ENCODE measurements at places on chromosomes 1 and 21.

DNA sequence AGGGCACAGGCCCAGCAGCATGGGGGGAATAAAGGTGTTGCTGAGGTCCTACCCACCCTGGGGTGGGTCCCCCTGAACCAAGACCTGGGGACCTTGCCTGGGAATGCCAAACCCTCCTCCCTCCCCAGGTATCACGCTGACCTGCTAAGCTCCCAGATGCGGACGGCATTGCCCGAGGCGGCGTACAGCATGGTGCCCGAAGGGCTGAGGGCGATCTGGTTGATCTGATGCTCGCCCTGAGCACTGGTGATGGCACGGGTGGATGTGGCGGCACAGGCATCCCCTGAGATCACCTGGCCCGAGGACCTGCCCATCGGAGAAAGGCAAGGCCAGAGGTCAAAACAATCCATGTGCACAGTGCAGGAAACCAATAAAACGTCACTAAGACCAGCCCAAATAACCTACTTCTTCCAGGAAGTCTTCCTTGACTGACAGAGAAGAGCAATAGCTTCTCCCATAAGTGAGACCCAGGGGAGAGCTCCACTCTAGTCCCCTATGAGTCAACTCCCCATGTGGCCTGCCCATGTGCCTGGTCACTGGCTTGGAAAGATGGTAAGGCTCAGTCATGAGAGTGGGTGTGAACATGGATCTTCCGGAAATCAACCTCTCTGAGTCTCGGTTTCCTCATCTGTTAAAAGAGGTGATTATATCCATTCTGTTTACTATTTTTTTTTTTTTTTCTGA is 46.3 kb downstream of the KIF21B start:
- DNase-seq = no peak

DNA sequence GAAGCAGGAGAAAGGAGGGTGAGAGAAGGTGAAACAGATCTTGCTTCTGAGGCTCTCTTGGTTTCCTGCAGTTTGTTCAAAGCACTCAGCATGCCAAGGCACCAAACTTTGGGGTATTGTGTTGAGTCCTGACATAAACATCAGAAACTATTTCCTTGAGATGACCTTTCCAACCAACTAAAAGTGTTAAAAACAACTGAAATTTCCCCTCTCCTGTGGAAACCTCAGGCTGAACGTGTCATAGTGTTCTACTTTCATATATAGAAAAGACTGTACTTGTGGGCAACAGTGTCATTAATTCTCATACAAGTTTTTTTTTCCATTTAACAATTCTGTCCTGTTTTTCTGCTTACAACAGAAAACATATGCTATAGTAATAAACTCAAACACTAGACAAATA is 6.3 kb upstream of the LYST start:
- no peak for DNase-seq

- DNase-seq = no peak
These were observed 29.4 kb downstream of the VAV3 start for GRCh38 chr1:107935396-107936064.

DNA sequence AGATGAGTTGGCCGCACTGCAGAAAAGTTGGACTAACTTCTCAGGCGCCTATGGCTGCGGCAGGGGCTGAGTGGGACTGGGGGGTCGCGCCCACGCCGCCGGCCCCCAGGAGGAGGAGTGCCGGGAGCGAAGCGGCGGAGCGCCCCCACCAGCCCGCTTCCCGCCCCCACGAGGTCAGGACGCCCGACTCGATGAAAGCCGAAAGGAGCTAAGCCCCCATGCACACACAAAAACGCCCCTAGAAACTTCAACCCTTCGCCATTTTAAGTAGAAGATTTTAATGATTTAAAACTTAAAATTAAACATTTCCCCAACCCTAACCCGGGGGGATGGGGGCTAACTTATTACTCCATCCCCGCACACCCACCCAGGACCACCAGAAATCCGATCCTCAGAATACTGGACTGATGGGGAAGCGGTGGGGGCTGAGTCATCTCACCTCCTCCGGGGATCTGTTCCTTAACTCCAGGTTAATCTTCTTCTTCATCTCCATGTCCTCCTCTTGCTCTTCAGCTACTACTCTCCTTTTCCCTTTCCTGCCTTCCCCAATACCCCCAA is 539 bp downstream of the ANP32E start:
- DNase-seq = no peak

DNA sequence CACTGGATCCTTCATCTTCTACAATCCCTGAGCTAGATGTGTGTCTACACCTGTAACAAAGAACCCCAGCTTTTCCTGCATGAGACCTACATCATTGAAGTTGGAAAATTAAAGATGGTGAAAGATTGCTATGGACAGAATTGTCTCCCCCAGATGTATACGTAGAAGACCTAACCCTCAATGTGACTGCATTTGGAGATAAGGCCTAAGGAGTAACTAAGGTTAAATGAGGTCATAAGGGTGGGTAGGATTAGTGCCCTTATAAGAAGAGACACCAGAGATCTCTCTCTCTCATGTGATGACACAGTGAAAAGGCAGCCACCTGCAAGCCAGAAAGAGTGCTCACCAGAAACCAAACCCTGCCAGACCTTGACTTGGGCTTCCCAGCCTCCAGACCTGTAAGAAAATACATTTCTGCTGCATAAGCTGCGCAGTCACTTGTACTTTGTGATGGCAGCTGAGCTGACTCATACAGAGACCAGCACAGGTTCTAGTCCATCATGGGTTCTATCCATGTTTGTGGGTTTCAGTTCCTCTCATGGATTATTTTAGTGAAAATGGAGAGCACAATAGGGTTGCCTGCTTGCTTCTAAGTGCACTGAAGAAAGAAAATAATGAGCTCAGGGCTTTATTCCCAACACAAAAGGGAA is 180.8 kb downstream of the TPR start:
- no peak for DNase-seq

DNA sequence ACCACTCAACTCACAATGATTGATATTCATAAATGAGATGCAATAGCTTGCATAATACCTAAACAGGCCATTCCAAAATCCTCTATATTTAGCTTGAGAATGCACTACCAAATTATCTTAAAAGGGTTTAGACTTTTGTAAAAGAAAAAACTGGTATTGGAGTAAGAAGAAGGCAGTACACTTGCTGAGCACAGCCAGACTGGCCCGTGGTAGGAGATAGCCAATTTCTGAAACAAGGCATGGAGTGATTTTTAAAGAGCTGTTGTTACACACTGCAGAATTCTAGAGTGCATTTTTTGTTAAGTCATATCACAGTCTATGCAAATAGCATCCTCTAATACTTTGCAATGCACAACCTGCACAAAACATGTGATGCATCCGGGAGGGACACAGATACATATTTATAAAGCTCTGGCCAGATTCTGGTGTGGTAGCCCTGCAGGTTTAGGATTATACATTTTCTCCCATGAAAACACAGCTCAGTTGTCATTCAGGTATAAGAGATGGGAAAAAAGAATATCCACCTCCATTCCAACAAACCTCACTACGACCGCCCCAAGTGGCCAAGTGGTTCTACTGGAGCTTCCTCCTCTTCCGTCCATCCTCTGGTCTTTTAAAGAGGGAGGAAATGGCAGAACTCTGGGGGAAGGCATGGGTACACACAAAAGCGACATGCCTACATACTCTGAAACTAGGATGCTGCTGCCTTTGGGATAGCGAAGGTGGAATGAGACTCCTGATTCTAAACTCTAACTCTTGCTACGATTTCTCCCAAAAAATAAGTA is 40.8 kb downstream of the BCAR3 start:
- DNase-seq = no peak

GRCh38 chr1:235783148-235783776 is 83.4 kb downstream of the LYST start:
- DNase-seq = peak; percentile 25

DNA sequence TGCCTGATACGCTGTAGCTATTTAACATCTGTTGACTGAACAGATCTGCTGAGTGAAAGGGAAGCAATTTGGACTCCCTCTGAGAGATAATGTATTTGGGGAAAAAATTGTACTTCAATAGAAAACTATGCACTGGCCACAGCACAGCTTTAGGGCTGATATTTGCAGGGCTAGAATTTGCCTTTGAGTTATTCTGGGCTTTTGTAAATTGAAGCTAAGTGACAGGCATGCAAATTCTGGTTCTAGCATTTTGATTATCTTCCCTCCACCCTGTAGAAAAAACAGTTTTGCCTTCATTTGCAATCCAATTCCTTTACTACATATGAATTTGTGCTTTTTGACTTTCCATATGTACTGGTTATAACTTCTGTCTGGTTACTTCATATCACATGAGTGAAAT is 7.9 kb downstream of the KYAT3 start:
- DNase-seq = no peak

DNA sequence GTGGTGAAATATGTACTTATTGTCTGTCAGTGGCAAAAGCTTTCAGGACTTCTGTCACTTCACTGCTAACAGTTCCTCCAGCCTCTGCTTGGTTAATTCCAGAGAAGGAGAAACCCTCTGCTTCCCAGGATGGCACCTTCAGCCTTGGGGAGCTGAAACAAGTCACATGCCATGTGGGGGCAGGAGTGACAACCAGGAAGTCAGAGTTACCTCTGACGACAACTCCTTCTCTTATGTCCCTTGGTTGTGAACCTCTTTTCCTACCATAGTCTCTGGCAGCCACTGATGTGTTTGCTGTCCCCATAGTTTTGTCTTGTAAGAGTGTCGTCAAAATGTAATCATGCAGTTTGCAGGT is 53.6 kb downstream of the FCRL5 start:
- no peak for DNase-seq
